Stimulated activated CD4-positive, alpha-beta T cell treated with anti-CD3 and anti-CD28 coated beads, Interleukin-1b, Interleukin-23, amount 100 ng/mL, for 1 hour (primary cell): ENCODE measurements at places on chromosomes 4 and X.

DNA sequence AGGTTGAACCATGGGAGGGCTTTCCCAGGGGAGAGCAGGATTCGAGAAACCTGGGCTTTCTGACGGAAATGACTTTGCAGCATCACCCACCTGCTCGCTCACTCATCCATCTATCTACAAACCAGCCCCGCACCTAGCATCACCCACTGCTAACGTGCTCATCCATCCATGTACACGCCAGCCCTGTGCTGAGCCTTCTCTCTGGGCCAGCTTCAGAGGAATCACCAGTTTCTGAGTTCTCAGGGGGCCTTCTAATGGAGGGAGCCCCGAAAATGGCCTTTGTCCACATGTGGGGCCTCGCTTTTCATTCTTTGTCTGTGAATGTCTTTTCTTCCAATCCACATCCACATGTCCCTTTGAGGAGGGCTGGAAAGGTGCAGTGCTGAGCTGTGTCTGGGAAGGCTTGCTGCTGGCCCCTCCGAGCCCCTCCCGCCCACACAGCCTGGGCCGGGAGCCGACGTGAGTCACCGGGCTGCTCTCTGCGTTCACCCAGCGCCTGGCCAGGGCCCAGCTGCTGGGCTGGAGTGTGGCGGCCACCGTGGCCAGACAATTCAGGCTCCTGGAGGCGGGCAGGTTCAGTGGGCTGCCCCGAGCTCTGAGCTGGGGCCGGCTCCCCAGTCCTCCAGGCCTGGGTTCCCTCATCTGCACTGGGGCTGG is 14.7 kb downstream of the SORCS2 start:
- no peak for DNase-seq

- no peak for DNase-seq
These were observed 20.9 kb downstream of the INTS6L start for GRCh38 chrX:135541351-135541750.

DNA sequence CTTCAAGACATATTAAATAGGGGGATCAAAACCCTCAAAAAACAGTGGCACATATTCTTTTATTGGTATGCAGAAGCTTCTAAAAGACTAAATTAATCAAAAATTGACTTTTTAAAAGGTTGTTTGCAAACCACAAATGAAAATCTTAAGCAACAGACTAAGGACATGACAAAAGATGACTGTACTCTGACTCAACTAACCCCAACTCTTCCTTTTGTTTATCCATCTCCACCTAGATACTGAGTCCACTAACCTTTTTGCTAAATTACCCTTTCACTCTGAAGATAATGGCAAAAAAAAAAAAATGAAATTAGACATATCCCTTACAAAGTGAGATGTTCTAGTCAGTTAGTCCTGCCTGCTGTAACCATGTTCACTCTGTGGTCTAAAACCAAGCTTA is 91.6 kb upstream of the NLRP2B start:
- DNase-seq, result no peak

- no peak for DNase-seq
These were observed 10.3 kb downstream of the SNX25 start for GRCh38 chr4:185219551-185220344.

- DNase-seq, result no peak
These were observed 16.8 kb downstream of the ZFYVE28 start for GRCh38 chr4:2401610-2401983.

DNA sequence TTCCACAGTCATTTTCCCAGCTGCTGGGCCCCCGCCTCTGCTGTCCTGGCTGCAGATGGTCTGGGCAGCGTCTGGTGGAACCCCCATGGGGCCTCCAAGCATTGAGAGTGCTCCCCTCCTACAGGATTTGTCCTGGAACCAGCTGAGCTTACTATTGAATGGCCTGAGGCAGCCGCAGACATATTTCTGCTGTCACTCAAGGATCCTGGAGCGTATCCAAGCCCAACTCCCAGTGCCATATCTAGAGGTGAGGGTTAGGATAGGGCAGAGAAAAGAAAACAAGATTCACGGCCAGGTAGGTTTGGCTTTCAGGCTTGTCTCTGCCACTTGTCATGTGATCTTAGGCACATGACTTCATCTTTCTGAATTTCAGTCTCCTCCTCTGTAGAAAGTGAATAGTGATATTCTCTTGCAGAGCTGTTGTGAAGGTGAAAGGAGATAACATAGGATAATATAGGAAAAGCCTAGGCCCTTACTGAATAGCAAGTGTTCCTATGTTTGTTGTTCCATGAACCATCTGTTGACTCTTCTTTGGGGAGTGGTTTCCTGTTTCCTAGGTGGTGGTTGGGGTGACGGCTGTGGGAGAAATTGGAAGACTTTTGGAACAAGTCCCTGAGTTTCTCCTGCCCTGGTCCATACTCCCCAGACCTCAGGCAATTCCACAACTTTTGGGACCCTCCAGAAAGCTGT is 52.3 kb downstream of the SEPSECS start:
- DNase-seq, result no peak

DNA sequence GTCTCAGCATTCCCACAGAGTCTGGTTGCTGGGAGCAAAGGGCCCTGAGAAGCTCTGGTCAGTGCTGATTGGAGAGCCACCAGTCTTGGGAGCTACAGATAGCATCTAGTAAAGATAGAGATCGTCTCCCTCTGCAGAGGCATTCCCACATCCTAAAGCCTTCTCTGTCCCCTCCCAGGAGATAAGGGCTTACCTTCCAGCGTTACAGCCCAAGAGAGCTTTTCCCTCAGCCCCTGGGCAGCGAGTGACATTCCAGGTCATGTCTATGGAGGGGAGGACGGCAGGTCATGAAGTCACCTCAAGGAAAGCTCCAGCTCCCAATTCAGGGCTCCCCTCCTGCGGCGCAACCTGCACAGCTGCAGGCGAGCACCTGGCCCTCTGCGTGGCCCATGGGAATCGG is 29.9 kb downstream of the CLDN34 start:
- no peak for DNase-seq

- DNase-seq, result no peak
These were observed 126.3 kb upstream of the EMCN start for GRCh38 chr4:100644150-100644549.

GRCh38 chrX:69152417-69152841 is 12.8 kb downstream of the PJA1 start:
- no peak for DNase-seq

GRCh38 chr4:188245651-188246050 is 106.4 kb downstream of the TRIML1 start:
- no peak for DNase-seq

- no peak for DNase-seq
These were observed 88.0 kb downstream of the FNIP2 start for GRCh38 chr4:158856852-158857251.

- DNase-seq, result no peak
These were observed 481.3 kb downstream of the NAF1 start for GRCh38 chr4:162685410-162685809.

GRCh38 chrX:940691-941090 is 271.8 kb downstream of the CRLF2 start:
- no peak for DNase-seq

DNA sequence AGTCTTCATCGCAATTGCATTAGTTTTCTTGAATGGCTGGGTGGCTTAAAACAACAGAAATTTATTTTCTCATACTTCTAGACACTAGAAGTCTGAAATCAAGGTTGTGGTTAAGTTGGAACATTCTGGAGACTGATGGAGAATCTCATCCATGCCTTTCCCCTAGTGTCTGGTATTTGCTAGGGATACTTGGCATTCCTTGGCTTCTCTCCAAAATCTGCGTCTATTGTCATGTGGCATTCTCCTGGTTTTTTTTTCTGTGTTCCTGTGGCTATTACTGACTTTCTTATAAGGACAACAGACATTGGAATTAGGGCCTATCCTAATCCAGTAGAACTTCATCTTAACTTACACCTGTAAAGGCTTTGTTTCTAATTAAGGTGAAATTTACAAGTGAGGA is 272.8 kb upstream of the EPHA5 start:
- DNase-seq, result no peak

GRCh38 chr4:15714646-15715435 is 12.0 kb downstream of the BST1 start:
- no peak for DNase-seq

GRCh38 chr4:48270951-48271473 is 1.4 kb upstream of the TEC start:
- no peak for DNase-seq

GRCh38 chr4:924107-925096 is 7.7 kb downstream of the GAK start:
- no peak for DNase-seq

DNA sequence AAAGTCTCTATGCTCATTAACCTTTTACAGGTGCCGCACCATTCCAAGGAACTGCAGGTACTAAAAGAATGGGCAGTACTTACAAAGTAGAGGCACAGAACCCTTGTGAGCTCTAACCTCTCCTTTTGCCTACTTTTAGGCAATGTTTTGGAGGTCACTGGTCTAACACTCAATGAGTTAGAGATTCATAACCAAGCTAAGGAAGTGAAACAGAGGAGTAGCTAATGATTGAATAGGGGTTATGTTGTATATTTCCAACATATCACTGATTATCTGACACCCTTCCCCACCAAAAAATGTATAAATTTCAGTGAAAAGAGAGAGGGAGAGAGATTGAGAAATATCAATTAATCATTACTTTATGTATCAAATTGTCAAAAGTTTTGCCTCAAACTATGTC is 269.3 kb downstream of the PCDH7 start:
- DNase-seq, result no peak

GRCh38 chrX:34382416-34382815 is 250.3 kb upstream of the FAM47A start:
- no peak for DNase-seq

- DNase-seq, result no peak
These were observed 142.3 kb downstream of the SHROOM4 start for GRCh38 chrX:50671661-50672060.

GRCh38 chr4:98873059-98873458 is 55.9 kb downstream of the EIF4E start:
- DNase-seq, result no peak

GRCh38 chrX:68556036-68556435 is 57.2 kb downstream of the YIPF6 start:
- DNase-seq, result no peak

GRCh38 chrX:13903405-13903804 is 86.5 kb upstream of the GPM6B start:
- DNase-seq, result no peak

- no peak for DNase-seq
These were observed 59.8 kb downstream of the CPLX1 start for GRCh38 chr4:766152-766515.

DNA sequence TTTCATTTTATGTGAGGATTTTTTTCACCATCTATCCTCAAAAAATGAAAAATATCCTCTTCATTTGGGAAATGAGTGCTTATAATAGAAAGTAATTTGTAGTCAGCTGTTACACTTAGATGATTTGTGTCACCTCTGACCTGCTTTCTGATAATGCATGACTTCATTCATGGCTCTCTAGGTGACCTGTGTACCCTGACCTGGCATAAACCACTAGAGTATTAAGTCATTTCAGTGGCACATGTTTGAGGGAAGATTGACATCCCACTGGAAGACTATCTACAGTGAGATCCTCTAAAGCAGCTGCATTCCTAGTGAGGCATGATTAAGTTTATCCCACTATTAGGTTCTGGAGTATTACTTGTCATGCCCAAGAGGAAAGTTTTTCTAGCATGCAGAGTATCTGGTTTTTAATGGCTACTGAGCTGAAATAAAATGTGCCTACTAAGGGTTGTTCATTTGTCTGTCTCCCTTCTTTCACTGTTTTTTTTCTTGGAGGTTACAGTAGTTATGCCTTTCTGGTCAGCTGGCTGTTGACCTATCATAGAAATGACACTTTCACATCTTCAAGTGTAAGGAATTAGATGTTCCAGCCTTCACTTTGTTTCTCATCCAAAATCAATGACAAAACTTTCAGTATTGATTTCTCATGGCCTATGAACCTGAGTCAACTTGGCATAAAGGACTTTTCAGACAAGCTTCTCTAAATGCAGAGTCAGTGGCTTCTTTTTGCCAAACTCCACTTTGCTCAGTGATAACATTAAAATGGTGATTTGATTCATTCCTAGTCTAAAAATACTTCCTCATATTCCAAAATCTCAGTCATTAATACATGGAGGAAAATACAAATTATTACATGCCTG is 33.1 kb downstream of the TET2 start:
- DNase-seq, result no peak

DNA sequence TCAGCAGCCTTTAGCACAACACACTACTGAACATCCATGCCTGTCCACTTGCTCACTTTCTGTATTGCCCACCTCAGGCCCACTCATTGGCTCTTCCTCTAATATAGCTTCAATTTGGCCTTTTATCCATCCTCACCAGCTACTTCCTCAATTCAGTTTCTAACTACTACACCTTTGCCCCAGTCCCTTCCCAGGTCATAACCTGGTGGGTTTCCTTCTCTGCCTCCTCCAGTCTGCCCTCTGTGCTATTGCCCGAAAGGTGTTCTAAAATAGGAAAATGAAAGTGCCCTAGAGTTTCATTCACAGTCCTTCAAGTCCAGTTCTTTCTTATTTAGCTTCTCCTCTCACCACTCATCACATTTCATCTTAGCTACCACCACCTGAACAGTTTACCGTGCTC is 23.1 kb downstream of the MOSPD2 start:
- no peak for DNase-seq

- DNase-seq, result no peak
These were observed 61.3 kb upstream of the TXK start for GRCh38 chr4:48195374-48195773.

DNA sequence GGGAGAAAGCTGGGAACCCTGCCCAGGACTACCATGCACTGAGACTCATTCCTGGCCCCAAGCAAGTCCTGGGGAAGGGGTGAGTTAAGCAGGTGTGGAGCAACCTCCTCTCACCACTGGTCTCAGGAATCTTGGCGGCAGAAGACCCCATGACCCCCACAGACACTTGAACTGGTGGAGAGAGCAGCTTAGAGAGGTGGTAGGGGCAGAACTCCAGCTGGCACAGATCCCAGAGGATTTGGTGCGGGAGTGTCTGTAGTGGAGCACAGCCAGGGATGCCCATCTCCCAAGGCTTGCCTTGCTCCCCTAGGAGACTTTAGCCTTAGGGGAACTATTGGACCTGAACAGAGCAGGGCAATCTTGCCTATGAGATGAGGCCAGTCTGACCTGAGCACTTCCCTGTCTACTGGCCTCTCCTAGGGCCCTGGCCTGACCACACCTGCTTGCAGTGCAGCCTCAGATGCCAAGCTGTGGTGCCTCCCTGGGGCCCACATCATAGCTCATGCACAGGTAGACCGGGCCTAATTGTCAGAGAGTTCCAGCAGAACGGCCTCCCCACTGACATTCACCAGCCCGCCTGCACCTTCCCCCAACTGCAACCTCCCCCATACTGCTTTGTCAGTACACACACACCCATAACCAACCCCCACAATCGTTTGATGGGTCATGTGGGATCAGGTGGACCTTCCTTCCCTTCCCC is 78.0 kb downstream of the NAA11 start:
- no peak for DNase-seq
